ENCODE measurements at places on chromosomes 2 and 18. TPM values are rescaled to one million over a fixed set of nuclear protein-coding genes. Genes with fewer than 3 reads are reported as not detected.

Gene ANO7
- 1.0 TPM for total RNA-seq

Gene NXPH2
- not detected for total RNA-seq

Gene SLC19A3
- 12.6 TPM for total RNA-seq

GRCh38 chr2:1777781-1778180 is 33.5 kb upstream of the PXDN start:
- H3K4me1 ChIP-seq, result peaks cover 3% of the 10 kb centered on the region
- DNase-seq, result no peak
- H3K27ac ChIP-seq, result no peak overlapping the region
- H3K4me3 ChIP-seq, result no peak overlapping the region
- H3K27me3 ChIP-seq, result no peaks in the 10 kb centered on the region
- H3K36me3 ChIP-seq, result no peaks in the 10 kb centered on the region

- no peaks in the 10 kb centered on the region for H3K36me3 ChIP-seq
- H3K4me3 ChIP-seq, result no peak overlapping the region
- DNase-seq, result no peak
- no peak overlapping the region for H3K27ac ChIP-seq
- H3K4me1 ChIP-seq, result no peaks in the 10 kb centered on the region
- H3K27me3 ChIP-seq, result no peaks in the 10 kb centered on the region
These were observed 69.2 kb downstream of the NRXN1 start for GRCh38 chr2:50962731-50963130.

DNA sequence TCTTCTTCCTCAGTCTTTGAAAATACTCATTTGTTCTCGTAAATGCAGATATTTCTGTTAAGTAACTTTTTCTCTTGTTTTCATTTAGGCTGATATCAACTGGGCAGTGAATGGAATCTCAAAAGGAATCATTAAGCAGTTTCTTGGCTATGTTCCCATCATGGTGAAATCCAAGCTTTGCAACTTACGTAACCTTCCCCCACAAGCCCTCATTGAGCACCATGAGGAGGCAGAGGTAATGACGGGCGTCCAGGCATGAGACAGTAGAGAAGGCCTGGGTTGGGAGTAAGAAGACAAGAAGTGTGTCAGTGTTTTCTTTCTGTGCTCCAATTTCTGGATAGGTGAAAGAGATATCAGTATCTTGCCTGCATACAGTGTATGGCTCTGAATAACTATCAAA is 5.1 kb downstream of the POLR1B start:
- H3K4me1 ChIP-seq, result peaks cover 14% of the 10 kb centered on the region
- no peaks in the 10 kb centered on the region for H3K27me3 ChIP-seq
- peaks cover 20% of the 10 kb centered on the region for H3K36me3 ChIP-seq

GRCh38 chr2:25122367-25122766 is 46.0 kb downstream of the POMC start:
- no peak for DNase-seq
- no peak overlapping the region for H3K27ac ChIP-seq

GRCh38 chr2:70959851-70960832 is 18.3 kb upstream of the ANKRD53 start:
- peaks cover 5% of the 10 kb centered on the region for H3K4me1 ChIP-seq
- no peaks in the 10 kb centered on the region for H3K27me3 ChIP-seq
- no peaks in the 10 kb centered on the region for H3K36me3 ChIP-seq
- peak; percentile 38 for DNase-seq
- no peak overlapping the region for H3K4me3 ChIP-seq

- H3K36me3 ChIP-seq, result no peaks in the 10 kb centered on the region
- no peak overlapping the region for H3K27ac ChIP-seq
- no peak for DNase-seq
- H3K4me3 ChIP-seq, result no peak overlapping the region
- no peaks in the 10 kb centered on the region for H3K27me3 ChIP-seq
These were observed 683.8 kb downstream of the ERBB4 start for GRCh38 chr2:211854832-211855231.

DNA sequence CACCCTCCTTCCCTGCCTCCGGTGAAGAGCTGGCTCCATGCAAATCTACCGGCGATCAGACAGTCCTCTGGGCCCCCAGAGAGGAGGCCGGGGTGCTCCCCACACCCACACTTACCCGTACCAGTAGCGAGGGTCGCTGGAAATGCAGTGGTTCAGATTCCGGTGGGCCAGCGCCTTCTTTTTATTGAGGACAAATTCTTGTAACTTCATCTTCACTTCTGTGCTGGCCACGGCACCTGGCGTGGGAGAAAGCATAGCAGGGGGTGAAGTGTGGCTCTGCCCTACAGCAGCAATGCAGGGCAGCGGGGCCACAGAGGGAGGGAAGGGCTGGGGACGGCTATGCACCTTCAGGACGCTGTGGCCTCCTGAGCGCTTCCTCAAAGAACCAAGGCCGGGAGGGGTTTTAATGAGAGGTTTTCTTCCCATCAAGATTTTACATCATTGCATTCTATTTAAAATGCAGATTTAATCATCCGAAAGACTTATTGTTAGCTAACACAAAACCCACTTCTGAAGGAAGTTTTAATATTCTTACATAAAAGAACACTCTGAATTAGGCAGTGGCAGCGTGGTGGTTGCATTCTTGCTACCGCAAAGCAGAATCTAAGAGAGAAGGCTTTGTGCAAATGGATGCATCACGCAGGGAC is 237.0 kb downstream of the HDAC4 start:
- no peak overlapping the region for H3K27ac ChIP-seq
- H3K36me3 ChIP-seq, result peaks cover 44% of the 10 kb centered on the region
- DNase-seq, result no peak
- no peak overlapping the region for H3K4me3 ChIP-seq

- H3K4me1 ChIP-seq, result peaks cover 7% of the 10 kb centered on the region
- peaks cover 44% of the 10 kb centered on the region for H3K36me3 ChIP-seq
- no peak for DNase-seq
- H3K27me3 ChIP-seq, result no peaks in the 10 kb centered on the region
These were observed 21.9 kb downstream of the FOSL2 start for GRCh38 chr2:28414583-28414982.

GRCh38 chr2:13110825-13111224 is 394.1 kb downstream of the TRIB2 start:
- no peaks in the 10 kb centered on the region for H3K36me3 ChIP-seq
- DNase-seq, result no peak

GRCh38 chr2:235951982-235952381 is 216.2 kb downstream of the GBX2 start:
- H3K4me3 ChIP-seq, result no peak overlapping the region
- H3K27ac ChIP-seq, result no peak overlapping the region
- no peaks in the 10 kb centered on the region for H3K27me3 ChIP-seq
- DNase-seq, result no peak
- no peaks in the 10 kb centered on the region for H3K4me1 ChIP-seq
